Left ventricle myocardium inferior (tissue), 1 donor: ENCODE measurements at places on chromosomes 5 and 9. TPM values are rescaled to one million over a fixed set of nuclear protein-coding genes. Genes with fewer than 3 reads are reported as not detected.

DNA sequence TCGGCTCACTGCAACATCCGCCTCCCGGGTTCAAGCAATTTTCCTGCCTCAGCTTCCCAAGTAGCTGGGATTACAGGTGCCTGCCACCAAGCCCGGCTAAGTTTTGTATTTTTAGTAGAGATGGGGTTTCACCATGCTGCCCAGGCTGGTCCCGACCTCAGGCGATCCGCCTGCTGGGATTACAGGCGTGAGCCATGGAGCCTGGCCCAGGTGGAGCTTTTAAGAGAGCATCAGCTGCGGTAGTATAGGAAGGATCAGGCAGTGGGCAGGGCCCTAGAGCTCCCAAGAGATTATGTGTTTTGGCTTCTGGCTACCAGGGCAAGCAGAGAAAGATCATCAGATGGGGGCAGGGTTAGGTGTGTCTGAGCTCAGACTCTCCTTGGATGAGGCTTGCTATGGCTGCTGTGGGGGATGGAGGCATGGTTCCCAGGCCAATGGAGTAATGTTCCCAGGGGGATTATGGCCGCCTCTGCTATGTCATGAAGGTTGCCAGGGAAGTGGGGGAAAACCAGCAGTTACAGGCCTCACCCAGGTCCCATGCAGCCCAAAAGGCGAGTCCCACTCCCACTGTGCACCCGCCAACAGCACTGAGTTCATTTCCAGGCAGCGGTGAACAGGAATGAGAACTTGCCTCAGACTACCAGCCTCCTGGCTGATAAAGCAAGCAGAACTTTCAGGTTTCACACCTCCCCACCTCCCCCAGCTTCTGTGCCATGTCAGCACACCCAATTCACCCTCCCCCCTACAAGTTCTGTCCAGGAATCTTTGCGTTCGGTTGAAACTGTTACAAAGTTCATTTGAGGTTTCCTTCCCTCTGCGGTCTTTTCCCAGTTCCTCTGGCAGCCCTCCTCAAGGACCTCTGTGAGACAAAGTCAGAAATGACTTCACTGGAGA is 507.6 kb downstream of the SPATA31D1 start:
- DNase-seq, result peak; percentile 15

Gene GLDC
- total RNA-seq, result not detected

Gene TICAM2
- total RNA-seq, result 2.3 TPM

GRCh38 chr5:135543485-135544304 is 7.9 kb upstream of the NEUROG1 start:
- DNase-seq, result no peak

DNA sequence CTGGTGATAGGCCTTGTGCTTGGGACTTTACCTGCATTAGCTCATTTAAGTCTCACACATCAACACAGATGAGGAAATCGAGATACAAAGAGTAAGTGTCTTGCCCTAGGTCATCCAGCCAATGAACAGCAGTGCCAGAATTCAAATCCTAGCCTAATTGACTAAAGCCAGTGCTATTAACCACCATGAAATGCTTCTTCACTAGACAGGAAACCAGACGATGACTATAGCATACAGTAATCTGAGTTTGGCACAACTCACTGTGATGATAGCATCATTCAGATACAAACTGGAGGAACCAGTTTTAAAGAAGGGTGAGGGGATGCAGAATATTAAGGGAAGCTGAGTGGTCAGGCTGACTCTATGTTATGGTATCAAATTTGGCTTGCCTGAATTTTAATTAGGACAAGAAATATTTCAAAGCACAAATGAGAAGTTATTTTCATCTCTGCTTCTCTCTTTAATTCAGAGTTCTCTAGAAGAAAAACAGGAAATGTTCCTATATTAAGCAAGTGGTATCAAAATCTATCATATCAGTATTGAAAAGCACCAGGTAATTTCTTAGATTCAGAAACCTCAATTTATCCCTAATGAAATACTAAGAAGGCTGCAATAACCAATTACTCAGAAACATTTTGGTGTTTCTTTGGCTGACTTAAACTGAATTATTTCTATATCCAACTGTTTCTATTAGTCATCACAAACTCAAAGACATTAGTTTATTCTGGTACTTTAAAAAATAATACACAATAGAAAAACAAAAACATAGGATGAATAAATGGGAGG is 147.0 kb upstream of the RASA1 start:
- no peak for DNase-seq

DNA sequence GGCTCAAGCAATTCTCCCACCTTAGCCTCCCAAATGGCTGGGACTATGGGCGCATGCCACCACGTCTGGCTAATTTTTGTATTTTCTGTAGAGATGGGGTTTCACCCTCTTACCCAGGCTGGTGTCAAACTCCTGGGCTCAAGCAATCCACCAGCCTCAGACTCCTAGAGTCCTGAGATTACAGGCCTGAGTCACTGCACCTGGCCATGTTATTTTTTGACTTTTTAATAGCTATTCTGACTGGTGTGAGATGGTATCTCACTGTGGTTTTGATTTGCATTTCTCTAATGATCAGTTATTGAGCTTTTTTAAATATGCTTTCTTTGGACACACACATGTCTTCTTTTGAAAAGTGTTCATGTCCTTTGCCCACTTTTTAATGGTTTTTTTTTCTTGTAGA is 38.2 kb downstream of the FBXW2 start:
- no peak for DNase-seq

DNA sequence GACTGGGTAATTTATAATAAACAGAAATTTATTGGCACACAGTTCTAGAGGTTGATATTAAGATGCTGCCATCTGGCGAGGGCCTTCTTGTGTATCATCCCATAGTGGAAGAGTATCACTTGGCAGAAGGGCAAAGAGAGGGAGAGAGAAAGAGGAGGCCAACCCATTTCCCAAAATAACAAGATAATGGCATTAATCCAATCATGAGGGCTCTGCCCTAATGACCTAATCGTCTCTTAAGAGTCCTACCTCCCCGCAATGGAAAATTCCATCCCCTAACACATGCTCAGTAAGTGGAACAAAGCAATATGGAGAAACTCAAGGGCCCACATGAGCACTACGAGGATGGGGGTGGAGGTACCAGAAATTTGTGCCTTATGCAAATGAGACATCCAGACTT is 17.6 kb upstream of the VDAC1 start:
- no peak for DNase-seq

GRCh38 chr9:3698531-3698930 is 172.7 kb upstream of the RFX3 start:
- DNase-seq, result no peak

Gene PLAC8L1
- 0.49 TPM for total RNA-seq

DNA sequence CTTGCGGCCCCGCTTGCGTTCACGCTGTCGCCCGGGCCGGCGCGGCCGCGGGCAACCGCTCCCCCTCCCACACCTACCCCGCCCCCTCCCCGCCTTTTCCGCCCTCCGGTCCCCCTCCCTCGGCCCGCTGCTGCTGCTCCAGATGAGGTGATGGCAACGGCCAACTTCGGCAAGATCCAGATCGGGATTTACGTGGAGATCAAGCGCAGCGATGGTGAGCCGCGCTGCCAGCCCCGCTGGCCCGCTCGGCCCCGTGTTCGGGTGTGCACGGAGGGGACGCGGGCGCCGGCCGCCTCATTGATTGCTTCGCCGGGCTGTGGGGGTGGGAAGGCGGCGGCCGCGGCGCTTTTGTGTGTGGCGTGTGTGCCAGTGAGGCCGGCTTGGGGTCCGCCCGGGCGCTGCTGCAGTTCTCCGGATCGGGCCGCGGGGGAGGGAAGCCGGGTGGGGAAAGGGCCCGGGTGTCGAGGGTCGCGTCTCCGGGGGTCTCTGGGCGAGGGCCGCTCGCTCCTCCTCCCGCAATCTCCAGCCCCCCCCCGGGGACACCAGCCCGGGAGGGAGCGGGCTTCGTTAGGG is 403 bp downstream of the KIF2A start:
- no peak for DNase-seq
